Cardiac muscle cell (in vitro differentiated cells and primary cell): ENCODE measurements at places on chromosomes 2 and 18.

- DNase-seq = no peak
Measured at GRCh38 chr2:192307530-192307929, 112.8 kb upstream of the TMEFF2 start.

- no peak for DNase-seq
Measured at GRCh38 chr2:20482725-20483124, 35.9 kb downstream of the RHOB start.

- no peak for DNase-seq
Measured at GRCh38 chr2:150859877-150860276, 372.4 kb upstream of the RND3 start.

GRCh38 chr2:1614564-1614963, 129.8 kb downstream of the PXDN start:
- no peak for DNase-seq

DNA sequence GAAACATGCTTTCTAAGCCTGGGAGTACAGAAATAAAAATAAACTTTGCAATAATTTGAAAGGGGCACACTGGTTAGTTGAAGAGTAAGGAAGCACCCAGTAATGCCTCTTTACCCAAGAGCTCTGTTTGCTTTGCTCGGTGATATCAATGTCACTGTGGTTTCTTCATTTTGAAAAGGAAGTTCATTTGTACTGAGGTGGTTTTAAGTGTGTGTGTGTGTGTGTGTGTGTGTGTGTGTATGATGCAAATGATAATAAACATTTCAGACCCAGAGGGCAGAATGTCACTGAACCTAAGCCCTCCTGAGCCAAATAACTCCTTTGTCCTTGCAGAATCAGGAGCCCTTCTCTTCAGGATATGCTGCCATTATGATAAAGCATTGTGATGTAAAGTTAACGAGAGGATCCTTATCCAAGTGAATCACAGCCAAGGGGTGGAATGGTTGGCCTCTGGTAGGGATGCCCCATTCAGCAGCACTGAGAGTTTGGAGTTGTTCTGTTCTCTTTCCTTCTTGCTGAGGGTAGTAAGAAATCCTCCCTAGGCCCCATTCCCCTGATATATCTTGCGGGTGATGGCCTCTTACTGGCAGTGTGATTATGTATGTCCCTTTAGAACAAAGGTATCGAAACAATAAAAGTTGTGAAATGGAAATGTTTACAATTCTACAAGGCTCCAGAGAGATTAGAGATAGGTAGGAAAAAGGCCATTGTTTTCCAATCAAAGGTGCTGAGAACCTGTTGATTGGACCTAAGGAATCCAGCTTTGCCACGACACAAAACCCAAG, 7.6 kb downstream of the ITGA6 start:
- no peak for DNase-seq

- no peak for DNase-seq
Measured at GRCh38 chr2:54149638-54150441, 34.4 kb downstream of the ACYP2 start.

DNA sequence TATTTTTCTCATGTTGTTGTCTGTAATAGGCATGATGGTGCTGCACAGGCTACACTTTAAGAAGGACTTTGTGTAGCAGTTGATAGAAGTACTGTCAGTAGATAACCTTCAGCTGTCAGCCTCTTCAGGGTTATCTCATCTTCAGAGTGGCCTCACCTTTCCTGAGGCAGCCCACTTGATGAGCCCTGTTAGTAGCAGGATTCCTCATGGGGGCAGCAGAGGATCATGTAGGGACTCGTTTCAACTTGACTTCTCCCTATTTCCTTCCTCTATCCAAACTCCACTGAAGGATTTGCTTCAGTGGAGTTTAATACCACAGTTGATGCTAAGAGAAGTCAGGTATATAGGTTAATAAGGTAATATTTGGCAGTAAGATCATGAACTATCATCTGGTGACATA, 530.3 kb upstream of the FSIP2 start:
- peak; percentile 77 for DNase-seq

DNA sequence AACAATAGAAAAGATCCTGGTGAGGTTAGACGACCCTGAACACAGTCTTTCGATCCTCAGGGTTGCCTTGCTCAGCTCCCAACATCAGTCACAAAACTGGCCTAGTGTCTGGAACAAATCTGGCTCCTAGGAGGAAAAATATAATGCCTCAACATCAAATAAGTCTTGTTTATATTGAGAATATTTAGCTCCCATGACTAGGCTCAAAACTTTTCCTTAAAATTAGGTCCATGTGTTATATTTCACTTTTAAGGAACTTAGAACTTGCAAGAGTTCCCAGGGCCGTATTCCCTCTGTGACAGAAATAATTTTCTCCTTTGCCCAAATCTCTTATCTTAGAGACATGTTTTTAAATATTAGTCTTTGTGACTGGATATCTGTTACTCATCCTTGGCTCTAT, 819.7 kb upstream of the ZEB2 start:
- DNase-seq = no peak

DNA sequence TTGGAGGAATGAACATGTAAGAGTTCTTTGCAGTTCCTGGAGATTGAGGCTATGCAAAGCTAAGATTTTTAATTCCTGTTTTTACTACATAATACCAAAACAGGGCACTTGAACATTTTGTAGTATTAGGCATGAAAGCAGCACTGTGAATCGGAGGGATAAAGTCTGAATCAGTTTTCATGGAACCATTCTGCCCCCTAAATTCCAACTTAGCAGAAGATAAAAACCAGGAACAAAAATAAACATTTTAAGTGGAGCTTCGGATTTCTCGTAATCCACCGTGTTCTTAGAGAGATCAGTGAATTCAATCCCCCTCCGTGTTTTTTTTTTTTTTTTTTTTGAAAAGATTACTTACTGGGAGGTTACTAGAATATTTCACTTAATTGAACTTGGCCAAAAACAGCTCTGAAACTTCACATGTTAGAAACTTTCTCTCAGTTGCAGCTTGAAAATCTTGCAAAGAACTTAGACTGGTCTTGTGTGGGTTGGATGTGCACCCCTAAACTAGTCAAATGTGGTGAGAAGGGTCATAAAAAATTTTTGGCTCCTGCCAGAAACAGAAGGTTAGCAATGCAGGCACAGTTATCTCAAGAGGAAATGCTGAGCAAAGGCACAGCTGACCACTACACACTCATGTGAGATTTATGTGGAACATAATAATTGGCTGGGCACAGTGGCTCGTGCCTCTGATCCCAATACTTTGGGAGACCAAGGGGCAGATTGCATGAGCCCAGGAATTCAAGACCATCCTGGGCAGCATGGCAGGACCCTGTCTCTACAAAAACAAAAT, 145.4 kb upstream of the RNF152 start:
- DNase-seq = no peak
